OCI-M1 (cell line): ENCODE measurements at places on chromosomes 4 and X.

- DNase-seq: no peak
Measured at GRCh38 chr4:25028851-25029250, 1.9 kb downstream of the LGI2 start.

GRCh38 chr4:159555873-159556272 is 453.0 kb downstream of the RAPGEF2 start:
- DNase-seq: no peak

DNA sequence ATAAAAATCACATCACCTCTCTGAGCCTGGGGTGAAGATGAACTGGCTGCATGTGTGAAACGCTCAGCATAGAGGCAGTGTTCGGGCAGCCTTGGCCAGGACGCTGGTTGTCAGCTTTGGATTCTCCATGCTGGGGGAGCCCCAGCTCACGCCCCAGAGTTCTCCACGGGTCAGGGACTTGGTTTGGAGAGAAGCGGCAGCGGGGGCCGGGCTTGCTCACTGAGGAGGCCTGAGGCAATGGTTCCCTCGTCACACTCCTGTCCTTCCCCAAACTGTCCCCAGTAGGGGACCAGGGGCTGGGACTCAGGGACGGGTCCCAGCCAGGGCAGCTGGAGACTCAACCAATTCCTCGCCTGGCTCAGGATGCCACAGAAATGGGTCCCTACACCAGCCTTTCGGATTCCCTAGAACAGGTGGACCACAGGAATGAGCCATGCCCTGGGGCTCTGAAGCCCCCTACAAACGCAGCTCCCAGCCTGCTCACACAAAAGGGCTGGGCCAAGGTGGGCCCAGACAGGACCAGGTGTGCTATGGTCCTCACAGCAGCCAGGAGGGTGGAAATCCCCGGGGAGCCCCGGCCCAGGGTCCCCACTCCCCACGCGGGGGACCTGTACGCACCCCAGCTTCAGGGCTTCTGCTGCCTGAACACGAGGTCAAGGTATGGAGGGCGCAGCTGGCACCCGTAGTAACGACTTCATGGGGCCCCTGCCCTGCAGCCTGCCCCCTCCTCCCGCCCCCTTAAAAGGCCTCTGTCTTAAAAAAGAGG is 1.4 kb downstream of the MXD4 start:
- no peak for DNase-seq

GRCh38 chr4:132493476-132493875 is 655.6 kb upstream of the PCDH10 start:
- no peak for DNase-seq

DNA sequence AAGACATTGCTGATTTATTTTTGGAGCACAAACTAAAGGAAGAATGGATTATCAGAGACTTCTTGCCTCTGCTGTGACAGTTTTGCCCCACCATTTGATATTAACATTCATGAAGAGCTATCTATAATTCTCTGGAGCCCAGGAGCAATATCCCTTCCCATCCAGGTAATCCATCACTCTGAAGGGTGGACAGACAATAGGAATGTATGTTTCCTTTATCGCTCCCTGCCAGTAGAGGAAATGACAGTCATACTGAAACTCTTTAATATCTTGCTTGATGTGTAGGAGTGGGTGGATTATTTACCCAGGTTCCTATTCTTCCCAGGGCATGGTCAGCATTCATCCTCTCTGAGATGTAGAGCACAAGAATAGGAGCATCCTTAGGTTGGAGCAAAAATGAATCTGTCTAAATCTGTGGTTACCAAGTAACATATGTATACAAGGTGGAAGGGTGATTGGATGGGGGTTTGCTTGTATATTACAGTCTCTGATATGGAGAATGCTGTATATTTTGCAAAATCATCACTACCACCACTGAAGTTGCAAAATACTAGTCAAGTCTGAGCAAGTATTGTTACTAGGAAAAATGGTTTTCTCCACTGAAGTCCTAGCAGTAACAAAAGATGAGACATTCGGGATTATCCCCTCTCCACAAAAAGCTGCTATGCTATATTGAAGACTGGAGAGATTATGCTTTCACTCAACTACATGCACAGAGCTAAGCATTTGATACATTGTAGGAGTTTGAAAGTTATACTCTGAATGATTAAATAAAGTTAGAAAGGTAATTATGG is 151.6 kb downstream of the CBLL2 start:
- no peak for DNase-seq

- no peak for DNase-seq
Measured at GRCh38 chr4:122710434-122711308, 21.8 kb upstream of the BBS12 start.

DNA sequence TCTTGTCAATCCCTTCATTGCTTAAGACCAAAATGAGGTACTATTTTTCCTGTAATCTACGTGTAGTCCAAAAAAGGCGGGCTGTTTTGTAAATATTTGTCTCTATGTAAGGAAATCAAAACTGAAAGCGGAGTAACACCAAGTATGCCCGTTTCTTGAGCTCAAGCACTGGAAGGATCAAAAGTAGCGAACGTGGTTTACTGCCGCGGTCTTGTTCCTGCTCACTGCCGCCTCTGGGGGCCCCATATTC is 71.5 kb downstream of the AFF1 start:
- DNase-seq: no peak

DNA sequence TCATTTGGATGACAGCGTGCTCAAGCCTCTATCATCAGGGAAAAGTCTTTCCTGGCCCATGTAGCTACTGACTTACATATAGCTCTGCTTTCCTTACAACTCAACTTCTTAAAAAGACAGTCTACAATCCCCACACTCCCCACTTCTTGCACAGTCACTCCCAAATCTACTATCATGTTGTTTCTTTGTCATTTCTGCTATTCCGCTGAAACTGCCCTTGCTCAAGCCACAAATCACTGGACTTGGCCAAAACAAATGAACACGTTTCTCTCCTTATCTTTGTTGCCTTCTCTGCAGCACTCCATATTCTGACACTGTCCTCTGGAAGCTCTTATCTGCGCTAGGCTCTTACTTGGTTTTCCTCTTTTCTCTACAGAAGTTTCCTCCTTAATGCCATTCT is 28.2 kb downstream of the GPRIN3 start:
- peak; percentile 91 for DNase-seq

DNA sequence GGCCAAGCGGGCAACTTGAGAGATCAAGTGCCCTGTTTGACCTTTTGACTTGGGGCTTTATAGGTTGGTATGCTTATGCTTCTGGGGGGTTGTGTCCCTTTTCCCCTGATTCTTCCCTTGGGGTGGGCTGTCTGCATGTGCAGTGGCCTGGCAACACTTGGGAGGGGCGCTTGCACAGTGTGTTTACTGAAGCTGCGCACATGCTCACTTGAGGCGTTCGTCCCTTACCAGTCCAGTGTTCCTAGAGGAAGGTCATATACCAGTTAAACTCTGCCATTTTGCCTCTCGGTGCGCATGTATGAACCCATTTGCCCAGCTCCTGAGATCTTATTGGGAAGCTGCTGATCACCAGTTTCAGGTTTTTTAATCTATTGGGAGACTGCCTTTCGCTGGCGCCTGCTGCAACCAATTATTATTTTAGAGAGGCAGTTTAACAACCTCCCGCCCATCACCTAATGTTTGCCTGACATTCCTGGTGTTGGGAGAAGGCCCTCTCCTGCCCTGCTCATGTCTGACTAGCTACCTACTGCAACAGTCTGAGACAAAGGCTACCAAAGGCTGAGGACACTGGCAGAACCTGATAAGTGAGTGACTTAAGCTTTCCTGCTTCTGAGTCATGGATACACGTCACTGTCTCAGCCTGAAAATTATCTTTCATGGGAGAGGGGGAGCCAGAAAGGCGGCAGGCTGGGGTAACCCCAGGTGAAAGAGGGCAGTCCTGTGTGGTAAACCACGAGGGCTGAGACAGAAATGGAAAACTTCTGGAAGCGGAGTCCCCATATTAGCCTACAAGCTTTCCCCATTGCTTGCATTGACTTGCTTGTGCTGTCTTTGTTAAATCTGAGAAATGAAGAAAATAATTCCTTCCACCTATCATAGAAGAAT is 97.6 kb downstream of the CPE start:
- DNase-seq: peak; percentile 84

DNA sequence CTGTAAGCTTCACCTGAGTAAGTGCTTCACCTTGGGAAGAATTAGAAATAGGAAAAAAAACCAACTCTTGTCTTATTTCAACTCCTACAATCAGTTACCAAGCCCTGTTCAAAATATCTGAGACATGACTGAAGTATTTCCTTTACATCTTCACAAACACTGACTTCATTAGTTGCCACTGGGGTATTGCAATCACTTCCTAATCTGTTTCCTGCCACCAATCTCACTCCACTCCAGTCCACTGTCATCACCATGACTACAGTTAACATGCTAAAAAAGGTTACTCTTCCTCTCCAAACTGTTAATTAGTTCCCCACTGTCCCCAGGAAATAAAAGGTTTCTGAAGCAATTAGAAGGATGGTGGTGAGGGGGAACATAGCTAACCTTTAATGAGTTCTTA is 3.3 kb upstream of the SUPT20HL1 start:
- DNase-seq: no peak

- DNase-seq: no peak
Measured at GRCh38 chrX:76184891-76185290, 12.0 kb downstream of the PBDC1 start.

DNA sequence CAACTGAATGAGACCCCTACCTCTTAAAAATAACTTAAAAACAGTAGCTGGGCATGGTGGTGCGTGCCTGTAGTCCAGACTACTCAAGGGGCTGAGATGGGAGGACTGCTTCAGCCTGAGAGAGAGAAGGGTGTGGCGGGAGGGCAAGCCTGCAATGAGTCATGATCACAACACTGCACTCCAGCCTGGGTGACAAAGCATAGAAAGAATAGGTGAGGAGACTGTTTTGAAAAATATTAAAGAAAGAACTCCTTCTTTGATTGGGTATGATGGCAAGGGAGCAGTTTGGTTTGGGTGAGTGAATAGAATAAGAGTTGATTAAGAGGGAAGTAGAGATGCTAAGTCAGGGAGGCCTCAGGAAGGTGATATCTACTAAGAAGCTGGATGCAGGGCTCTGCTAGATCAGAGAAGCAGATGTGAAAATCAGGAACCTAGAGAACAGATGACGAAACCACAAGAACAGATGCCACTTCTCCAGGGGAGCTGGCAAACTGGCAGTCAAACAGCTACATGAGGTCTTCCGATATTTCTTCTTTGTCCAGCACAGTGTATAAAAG is 318.6 kb downstream of the OPHN1 start:
- peak; percentile 37 for DNase-seq

DNA sequence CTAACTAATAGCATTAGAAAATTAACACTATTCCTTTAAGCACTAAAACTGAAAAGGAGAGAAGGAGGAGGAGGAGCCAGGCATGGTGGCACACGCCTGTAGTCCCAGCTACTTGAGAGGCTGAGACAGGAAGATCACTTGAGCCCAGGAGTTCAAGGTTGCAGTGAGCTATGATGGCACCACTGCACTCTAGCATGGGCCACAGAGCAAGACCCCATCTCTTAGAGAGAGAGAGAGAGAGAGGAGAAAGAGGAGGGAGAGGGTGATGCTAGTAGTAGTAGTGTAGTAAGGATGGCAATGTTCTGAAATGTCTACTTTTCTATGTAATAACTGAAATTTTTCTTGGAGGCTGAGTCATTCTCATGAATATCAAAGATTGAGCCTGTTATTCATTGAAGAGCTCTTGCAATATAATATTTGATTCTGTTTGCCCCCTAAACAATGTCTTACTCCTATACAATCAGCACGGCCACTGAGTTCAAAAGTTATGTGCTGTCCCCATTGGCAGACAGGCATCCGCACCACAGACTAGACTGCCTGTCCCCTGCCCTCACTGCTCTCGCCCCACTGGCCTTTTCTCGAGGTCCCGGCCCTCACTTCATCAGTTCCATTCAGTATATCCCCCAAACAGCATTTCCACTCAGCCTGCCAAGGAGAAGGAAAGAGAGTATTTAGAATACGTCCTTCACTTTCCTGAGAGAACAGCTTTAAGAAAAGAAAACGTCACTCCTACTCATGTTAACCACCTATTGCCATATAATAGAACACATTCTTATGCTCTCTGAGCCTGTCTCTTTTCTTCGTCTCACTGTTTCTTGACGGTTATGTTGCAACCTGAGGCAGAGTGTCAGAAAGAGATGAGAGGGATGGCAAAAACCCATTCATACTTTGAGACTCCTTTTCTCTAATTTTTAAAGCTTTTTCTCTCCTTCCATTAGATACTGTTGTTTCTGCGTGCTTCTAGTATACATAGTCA is 238.1 kb downstream of the PALLD start:
- no peak for DNase-seq

DNA sequence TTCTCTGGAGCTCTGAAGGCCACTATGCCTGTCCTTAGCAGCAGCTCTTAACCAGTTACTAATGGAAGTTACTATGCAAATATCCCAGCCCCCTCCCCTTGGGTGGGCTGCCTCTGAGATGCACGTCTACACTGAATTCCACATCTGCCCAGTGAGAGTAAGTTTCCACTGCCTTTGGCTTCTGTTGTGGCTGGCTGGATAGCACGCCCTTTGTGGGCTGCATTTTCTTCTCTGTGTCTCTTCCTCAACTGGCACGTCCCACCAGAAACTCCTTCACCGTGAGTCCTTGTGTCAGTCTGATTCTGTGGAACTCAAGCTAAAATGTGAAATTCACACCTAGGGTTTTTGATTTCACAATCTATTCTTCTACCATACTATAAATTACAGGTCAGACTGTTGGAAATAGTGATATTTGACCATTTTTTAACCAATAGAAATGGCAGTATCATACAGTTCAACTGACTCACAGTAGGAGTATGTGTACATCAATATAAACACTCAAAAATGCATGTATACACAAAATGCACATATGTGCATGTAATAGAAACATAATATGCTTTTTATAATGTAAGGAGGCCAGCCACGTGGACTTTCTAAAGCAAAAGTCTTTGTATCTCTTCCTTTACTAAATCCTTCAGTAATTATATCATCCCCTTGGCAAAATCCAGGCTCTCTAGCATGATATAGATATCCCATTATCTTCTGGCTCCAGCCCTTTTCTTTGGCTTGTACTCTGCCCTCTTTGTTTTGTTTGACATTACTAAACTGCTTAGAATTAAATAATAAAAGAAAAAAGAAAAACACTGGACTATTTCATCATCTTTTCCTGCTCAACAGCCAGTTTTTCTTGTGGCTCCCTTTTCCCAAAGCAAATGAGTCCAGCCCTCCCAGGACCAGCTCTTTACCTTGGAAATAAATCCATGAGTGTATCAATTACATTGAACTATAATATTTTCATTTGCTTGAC is 33.2 kb upstream of the LDB2 start:
- DNase-seq: no peak

DNA sequence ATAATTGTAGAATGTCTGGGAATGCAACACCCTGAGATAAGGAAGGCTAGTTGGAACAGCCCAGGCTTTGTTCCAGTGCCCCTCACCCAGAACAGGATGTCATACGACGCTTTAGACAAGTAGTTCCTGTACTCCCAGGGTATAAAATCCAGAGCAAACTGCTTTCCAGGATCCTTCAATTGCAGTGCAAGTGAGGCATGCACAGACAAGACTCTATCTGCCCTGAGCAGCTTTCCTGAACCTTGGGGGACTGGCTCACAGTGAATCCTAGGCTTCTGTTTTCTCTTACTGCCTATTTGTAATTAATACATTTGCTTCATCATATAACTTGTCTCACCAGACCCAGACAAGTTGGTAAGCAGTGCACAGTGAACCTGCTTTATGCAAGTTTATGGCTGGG is 48.4 kb upstream of the IL9R start:
- DNase-seq: no peak

- no peak for DNase-seq
Measured at GRCh38 chr4:100510551-100510950, 7.3 kb downstream of the EMCN start.
